ENCODE measurements at places on chromosomes 3 and 15.

- no peak for DNase-seq
Observed at GRCh38 chr3:120129718-120130513, 35.7 kb upstream of the GSK3B start.

- no peak for DNase-seq
Observed at GRCh38 chr3:3800685-3801493, 1.7 kb downstream of the LRRN1 start.

GRCh38 chr15:46677491-46677890 lies 1039.8 kb upstream of the SEMA6D start:
- DNase-seq = no peak

DNA sequence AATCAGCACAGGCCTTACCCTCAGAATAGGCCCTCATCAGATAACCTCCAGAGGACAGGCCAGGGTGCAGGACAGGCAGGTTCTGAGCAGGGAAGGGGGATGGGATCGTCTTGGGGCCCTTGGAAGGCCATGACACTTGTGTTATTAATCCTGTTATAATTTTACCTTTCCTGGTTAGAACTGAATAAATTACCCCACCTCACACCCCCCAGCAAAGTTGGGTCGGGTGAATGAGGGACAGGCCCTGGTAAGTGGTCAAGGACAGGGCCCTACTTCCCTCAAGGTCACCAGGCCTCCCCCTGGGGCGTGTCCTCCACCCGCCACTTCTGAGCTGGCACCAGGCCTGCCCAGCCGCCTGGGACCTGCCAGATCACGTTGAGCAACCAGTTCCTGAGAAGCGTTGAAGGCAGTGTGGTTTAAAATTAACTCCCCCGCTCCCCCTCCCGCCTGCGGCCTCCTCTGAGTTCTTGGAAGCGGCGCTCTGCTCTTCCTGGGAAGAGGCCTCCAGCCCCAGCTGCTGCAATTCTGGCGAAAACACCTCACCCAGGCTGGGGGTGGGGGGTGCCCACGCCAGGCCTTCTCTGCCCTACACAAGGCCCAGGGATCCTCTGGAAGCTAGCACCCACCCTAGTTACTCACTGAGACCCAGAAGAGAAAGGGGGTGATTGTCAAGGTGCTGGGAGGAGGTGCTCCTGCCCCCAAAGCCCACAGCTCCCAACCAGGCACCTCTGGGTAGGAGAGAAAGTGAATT lies 10.6 kb downstream of the CISH start:
- peak; percentile 71 for DNase-seq

- no peak for DNase-seq
Observed at GRCh38 chr3:187777331-187777941, 32.2 kb upstream of the BCL6 start.

DNA sequence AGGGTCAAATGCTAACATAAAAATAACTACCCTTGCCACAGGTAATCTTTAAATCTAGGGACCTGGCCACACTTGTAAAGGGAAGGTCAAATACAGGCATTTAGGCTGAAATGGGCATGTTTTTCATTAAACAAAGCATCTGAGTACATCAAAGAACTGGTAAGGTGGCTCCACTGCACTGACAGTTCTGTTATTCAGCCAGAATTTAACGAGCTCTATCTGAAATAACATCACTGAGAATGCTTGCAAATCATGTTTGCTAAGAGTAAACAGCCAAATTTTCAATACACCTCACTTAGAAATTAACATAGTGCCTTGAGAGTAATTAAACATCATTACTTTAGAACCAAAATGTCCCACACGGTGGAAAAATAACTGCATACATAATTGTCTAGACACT lies 118.9 kb downstream of the MTHFS start:
- DNase-seq = no peak

DNA sequence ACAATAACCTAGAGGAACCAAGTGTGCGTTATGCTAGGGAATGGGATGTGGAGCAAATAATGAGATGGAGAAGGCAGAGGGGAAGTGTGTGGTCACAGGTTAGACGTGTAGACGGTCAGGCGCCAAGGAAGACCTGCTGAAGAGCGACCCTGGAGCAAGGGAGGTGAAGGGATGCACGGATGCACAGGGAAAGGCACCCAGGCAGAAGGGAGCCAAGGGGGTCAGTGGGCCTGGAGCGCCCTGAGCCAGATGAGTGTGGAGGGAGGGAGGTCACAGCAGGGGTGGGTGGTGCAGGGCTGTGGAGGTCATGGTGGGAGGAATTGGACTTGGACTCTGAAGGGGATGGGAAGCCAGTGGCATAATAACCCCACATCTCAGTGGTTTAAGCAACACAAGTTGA lies 70.2 kb downstream of the SLC6A1 start:
- no peak for DNase-seq

- DNase-seq = no peak
Observed at GRCh38 chr3:62571916-62572315, 198.6 kb upstream of the FEZF2 start.

DNA sequence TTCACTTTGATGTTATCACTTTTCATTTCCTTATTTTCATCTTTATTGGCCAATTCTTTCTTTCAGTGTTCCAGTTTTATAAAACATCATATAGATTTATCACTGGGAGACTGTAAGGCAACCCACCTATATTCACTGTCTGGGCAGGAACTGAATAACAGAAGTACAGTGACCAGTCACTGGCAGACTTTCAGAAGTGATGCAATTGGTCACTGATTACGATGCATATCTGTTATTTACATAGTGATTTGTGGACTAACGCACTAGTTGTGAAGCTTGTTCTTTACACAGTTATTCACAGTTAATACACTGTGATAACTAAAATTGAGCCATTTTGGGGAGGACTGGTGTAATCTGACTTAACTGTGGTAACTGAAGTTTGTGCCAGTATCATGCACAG lies 190.2 kb upstream of the DPH6 start:
- no peak for DNase-seq

DNA sequence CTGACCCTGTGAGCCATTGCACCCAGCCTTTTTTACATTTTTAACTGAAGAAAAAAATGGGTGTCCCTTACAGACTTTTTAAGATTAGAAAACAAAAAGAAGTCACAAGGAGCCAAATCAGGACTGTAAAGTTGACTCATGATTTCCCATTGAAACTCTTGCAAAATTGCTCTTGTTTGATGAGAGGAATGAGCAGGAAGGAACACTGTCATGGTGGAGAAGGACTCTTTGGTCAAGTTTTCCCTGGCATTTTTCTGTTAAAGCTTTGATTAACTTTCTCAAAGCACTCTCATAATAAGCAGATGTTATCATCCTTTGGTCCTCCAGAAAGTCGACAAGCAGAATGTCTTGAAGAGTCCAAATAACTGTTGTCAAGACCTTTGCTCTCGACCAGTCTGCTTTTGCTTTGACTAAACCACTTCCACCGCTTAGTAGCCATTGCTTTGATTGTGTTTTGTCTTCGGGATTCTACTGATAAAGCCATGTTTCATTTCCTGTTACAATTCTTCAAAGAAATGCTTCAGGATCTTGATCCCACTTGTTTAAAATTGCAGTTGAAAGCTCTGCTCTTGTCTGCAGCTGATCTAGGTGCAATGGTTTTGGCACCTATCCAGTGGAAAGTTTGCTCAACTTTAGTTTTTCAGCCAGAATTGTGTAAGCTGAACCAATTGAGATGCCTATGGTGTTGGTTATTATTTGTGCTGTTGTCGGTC lies 369.4 kb downstream of the MAGI1 start:
- no peak for DNase-seq

GRCh38 chr3:105398437-105398836 lies 31.7 kb downstream of the ALCAM start:
- DNase-seq = no peak

DNA sequence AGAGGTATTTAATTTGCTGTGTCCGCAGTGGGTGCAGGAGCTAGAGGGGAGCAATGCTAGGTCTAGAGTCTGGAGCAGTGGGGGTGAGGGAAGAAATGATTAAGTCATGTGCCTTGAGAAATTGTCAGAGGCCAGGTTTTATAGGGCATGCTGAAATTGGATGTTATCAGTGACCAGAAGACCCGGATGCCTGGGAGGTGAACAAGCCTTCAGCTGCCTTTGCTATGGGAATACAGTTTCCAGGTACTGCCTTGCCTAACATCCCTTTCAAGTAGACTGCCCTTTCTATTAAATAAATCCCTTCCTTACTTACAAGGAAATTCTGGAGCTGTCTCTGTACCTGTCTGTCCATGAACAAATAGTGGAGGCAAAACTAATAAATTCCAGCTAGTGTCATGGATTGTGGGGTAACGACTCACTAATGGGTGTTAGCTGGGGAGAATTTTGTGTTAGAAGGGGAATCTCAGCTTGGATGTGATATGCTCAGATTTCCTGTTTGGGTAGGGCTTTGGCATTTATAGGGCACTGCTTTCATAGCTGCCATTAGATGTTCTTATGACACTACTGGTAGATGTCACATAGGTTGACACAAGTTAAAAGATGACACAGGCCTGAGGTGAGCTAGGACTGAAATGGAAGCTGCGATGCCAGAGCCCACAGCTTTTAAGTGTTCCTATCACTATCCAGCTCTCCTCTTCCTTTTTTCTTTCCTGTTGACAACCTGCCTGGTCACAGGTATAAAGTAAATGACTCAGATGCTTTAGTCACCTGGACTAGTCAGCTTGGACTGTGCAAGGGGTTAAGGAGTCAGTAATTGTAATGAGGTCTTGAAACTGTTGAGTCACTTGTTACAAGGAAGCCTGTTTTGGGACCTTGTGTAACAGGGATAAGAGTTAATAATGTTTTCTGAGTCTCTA lies 21.3 kb downstream of the CHD2 start:
- no peak for DNase-seq

All from HS-27A (cell line).